ENCODE measurements at places on chromosomes 4 and X.

GRCh38 chr4:80806472-80806871, 224.0 kb upstream of the BMP3 start:
- no peak for DNase-seq

GRCh38 chrX:130084631-130085237, 25.6 kb downstream of the ELF4 start:
- no peak for DNase-seq

DNA sequence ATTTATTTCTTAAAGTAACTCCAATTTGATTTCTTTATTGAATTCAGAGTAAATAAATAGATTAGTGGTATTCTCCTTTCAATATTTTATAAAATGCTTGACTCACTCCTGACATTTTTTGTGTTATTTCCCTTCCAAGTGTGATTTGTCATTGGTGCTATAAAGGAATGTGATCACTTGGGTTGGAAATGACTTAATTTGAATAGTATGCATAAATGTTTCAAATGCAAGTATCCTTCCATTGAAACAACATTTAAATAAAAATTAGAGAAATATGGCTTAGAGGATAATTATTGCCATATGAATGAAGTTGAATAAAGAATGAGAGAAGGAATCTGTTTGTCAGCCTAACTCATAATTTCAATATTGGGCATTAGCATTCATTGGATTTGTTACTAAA, 182.7 kb downstream of the PABPC4L start:
- no peak for DNase-seq

DNA sequence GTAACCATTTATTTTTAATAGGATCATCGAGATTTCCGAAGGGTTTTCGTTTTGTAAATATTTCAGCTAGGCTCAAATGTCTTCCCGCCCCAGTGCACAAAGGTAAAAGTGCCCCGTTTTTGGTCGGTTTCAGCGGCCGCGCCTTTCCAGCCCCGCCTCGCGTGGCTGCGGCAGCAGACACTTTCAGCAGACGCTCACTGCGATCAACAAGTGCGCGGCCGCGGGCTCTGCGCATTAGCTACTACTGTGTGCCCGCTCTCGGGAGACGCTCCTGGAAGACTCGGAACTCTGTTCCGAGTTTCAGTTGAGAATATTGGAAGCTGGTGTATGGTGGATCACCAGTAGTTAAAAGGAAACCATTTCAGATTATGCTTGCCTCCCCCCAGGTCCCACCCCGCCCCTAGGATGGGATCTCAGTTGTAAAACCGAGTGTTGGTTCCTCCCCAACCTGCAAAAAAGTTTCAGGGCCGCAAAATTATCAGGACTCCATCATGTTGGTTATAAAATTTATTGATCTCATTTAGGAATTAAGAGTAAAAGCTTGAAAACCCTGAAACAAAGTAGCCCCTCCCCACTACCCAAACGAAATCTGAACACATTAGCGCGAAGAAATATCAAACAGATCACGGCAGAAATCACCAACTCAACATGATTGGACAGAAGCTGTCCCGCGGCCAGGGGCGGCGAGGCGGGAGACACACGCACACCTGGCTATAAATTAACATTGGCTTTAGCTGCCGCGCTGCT, 2.2 kb downstream of the SOX3 start:
- DNase-seq: no peak

GRCh38 chr4:90840828-90841227, 713.6 kb downstream of the CCSER1 start:
- DNase-seq: no peak

Measured in T-helper 2 cell treated with Interferon-gamma antibody and Interleukin-4, amounts not matched to agents 5 μg/mL and 100 μg/mL, for 36 hours (primary cell).